ENCODE measurements at places on chromosomes 2 and 18.

DNA sequence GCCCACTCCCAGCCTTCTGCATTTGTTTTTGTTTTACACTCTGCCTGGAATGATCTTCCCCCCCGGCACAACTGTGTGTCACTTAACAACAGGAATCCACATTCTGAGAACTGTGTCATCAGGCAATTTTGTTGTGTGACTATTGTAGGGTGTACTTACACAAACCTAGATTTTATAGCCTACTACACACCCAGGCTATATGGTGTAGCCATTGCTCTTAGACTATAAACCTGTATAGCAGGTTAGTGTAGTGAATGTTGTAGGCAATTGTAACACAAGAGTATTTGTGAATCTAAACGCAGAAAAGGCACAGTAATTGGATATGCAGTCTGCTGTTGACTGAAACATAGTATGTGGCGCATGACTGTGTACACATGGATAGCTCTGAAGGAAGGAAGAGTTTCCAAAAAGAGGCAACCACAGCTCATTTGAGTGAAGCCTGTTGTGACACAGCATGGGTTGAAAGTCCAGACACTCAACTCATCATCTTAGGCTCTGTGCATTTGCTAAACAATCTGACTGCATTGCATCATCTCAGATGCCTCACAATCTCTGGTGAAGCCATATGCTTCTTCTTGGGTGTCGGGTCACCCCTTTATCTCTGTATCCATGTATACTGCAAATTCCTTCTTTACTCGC lies 506.6 kb upstream of the SPHKAP start:
- DNase-seq: no peak

DNA sequence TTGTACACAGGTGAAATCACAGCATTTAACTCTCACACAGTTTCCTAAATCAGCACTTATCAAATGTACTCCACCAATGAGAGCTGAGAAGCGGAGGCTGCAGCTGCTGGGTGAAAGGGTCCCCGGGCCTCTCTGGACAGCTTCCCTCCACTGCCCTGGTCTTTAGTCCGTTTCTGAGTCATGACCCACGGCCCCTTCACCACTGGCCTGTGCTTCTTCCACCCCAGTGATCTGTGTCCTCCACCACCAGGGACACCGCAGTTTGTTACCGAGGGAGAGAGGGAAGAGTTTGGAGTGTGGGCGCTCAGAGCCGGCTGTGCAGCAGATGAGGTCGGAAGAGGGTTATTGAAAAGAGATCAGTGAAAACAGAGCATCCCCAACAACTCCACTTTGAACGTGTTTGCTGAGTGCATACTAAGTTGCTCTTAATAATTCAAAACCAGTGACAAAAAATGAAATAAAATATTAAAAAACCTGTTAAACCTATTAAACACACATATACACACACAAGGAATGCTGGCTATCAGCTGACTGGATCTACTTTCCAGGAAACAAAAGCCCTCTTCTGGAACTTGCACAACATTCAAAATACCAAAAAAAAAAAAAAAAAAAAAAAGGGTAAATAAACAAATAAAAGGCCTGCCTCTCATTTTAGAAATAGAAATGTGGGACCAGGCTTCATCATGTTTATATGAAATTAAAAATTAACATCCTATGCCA lies 54.1 kb downstream of the PXDN start:
- no peak for DNase-seq

DNA sequence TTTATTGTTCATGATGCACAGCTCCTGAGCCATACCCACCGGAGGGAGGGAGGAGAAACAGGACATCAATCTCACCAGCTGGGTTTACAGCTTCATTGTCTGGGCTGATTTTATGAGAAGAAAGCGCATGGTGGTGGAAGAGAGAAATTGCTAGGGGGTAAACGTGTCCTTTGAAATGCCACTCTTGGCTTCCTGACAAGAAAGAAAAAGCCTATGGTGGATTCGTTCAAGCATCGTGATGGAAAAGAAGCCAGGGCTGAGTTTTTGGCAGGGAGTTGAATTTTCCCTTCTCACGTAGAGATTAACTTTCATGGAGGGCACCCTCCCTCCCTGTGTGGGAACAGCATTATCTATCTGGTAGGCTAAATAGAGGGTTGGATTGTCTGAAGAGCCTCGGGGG lies 502.0 kb downstream of the SLC4A3 start:
- DNase-seq: no peak

- no peak for DNase-seq
Observed at GRCh38 chr2:98478088-98478551, 33.5 kb downstream of the INPP4A start.

DNA sequence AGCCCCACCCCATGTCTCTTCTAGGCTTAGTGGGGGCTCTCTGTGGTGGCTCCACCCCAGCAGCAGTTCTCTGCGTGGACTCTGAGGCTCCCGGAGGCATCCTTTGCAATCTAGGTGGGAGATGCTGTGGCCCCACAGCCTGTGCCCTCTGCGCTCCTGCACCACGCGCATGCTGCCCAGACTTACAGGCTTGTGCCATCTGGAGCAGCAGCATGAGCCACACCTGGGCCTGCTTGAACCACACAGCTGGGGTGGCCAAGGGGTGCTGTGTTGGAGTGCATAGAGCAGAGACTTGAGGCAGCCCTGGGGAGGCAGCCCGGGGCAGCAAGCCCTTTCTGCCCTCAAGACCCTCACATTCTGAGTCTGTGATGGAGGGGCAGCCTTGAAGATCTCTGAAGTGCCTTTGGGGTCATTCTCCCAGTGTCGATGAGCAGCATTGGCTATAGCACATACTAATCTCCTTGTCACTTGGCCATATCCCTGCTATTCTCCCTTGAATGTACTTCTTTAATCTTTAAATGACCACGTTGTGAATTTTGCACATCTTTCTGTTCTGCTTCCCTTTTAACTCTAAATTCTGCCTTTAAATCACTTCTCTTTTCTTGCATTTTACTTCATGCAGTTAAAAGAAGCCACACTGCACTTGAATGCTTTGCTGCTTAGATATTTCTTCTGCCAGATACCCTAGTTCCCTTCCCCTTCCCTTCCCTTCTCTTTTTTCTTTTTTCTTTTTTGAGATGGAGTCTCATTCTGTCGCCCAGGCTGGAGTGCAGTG lies 62.4 kb downstream of the NCAPH start:
- DNase-seq: no peak

GRCh38 chr2:177758591-177759371 lies 313.8 kb downstream of the PDE11A start:
- no peak for DNase-seq

GRCh38 chr18:32049393-32050171 lies 31.0 kb downstream of the RNF125 start:
- DNase-seq: peak; percentile 68

DNA sequence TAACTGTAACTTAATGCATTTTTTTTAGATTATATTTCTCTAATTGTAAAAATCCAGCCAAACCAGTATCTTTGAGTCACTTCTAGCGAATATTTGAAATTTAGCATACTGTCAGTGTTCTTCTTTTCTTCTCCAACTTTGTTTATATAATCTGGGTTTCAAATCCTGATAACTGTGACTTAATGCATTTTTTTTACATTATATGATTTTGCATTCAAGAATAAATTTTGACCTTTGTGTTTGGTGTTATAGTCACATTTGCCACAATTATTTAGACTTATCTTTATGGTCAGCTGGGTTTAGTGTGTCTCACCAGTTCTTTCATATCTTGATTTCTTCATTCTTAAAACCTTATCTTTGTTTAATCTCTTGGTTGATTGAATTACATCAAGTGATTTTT lies 345.7 kb downstream of the SLC4A3 start:
- DNase-seq: no peak

- no peak for DNase-seq
Observed at GRCh38 chr2:20184067-20184938, 40.6 kb downstream of the SDC1 start.

GRCh38 chr2:149877913-149878312 lies 290.3 kb upstream of the MMADHC start:
- no peak for DNase-seq

DNA sequence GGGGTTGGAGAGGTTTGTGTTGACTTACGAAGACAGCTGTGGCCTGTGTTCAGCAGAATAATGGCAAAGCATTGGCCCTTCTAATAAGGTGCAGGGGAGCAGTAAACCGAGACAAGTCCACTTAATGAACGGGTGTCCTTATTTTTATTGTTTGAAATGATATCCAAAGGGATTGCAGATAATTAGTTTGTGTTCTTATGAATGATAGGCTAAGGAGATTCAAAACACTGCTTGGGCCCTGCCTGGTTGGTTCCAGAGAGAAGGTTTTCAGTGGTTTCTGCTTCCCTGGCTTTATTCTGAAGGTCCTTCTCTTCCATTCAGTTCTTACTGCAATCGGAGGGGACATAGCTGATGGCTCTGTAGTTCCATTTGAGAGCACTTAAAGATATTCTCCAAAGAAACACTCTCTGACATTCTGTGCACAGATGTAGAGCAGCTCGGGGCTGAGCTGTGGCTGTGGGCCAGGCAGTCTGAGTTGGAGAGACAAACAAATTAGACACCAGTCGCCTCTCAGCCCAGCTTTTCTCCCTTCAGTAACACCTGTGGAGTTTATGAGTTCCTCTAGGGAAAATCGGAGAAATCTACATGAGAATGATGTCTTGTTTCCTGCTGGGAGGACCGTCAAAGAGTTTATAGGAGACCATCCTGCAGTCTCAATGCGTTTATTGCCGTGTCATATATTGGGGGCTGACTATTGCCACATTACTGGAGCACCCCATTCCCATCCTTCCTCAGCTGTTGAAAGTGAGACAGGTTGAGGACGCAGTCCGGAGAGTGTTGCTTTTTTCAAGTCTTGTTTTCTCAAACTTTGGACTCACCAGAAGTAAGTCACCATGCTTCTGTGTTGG lies 6.5 kb downstream of the GREB1 start:
- no peak for DNase-seq

DNA sequence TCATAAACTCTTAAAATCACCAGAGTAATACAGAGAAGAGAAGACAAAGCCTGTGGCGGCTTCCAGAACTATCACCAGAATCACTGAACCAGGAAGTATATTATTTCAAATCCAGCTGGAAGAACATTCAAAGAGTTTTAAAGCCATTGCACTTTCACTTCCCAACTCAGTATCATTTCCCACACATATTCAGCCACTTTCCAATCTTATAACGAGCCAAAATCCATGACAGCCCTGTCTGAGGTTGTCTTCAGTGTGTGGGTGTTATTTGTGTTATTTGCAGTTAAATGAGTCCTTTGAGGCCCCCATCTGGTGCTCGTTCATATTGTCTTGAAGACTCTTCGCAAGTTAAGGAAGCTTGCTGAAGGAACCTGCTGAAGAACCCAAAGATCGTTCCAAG lies 559.9 kb downstream of the TSN start:
- DNase-seq: no peak

DNA sequence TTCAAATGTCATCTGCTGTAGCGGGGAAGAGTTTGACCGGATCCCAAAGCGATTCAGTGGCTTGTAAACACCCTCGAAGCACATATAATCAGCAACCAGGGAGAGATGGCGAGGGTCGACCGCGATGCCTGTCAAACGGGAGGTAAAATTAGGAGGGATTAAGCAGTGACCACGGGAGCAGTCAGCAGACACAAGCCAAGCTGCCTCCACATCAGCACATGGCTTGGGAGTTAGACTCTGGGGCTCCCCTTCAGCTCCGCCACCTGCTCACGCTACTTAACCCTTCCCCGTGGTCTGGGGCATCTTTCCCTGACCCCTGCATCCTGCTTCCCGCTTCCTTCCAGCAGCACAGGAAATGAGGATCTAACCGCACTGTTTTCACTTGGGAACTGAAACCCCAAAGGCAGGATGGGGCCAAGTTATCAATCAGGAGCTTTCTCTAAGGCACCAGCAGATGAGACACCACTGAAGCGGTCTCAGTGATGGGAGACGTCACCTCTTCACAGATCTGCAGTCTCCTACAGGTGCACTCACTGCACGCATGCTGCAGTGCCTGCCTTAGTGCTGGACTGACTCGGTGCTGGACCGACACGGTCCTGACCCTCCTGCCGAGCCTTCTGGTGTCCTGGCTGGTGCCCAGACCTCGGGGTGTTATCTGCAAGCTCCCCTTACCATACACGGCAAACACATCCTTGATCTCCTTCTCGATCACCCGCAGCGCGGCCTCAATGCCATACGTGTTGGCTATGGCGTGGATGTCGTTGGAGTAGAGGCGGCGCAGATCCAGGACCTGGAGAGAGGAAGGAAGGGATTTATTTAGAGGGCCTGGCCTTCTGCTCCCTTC lies 77.5 kb downstream of the POLR1A start:
- DNase-seq: no peak

- DNase-seq: no peak
Observed at GRCh38 chr2:120847700-120848321, 112.1 kb downstream of the GLI2 start.

- DNase-seq: no peak
Observed at GRCh38 chr2:237660381-237660900, 33.1 kb downstream of the LRRFIP1 start.

DNA sequence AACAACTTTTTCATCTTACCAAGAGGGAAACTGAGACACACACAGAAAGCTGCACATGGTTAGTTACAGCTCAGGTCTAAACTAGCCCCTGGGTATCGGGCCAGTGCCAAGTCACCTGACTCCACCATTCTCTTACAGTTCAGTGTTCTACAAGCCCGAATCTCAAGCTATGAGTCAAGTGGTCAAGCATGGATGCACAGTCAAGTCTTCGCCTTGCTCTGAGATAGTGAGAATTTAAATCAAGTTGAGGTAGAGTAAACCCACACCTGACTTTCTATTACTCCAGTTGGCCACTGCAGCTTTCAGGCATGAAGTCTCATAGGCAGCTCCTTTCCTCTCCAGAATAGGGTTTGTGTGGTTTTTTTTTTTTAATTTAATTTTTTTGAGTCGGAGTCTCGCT lies 34.5 kb upstream of the ARL5A start:
- no peak for DNase-seq

GRCh38 chr2:105776560-105776928 lies 31.8 kb downstream of the NCK2 start:
- DNase-seq: no peak

DNA sequence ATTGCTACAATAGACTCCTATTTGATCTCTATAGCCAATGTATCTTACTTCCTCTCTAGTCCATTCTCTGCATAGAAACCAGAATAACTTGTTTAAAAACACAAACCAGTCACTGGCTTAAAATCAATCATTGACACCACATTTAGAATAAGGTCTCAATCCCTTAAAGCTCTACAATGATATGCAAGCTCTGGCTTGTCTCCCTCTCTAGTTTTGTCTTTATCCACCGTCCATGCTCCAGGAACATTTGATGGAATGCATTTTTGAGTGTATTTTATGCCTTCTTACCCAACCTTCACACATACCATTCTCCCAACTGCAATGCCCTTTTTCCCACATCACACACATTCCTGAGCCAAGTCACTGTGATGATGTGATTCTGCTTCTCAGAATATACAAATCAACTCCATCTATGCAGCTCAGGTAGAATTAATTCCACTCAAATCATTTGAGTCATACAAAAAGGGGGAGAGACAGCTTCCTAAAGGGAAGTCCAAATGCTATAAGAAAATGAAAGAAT lies 1107.2 kb downstream of the DPP10 start:
- DNase-seq: no peak

- peak; percentile 70 for DNase-seq
Observed at GRCh38 chr2:241036397-241036963, 38.1 kb downstream of the SNED1 start.

DNA sequence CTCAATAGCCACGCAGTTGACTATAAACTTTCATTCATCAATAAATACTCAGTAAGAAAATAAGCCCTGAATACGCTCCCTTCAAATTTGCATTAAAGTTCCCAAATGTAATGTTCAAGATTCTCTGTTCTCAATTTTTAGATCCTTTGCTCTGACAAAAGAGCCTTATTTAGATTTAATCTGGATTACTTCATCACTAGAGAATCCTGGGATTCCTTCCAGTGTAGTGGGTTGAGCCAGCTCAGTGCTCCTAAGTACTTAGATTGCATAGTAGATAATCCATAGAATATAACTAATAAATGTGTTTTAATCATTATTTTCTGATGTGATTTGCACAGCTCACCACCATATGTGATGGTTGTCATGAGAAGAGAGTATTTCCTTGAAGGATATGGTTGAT lies 1286.2 kb downstream of the SUCLG1 start:
- DNase-seq: no peak
